Cortex of kidney (tissue), 1 donor: ENCODE measurements at places on chromosomes 2 and 18.

- no peak for DNase-seq
Measured at GRCh38 chr2:46873604-46874068, 42.0 kb downstream of the MCFD2 start.

GRCh38 chr2:149849136-149849535 is 261.6 kb upstream of the MMADHC start:
- DNase-seq = no peak

DNA sequence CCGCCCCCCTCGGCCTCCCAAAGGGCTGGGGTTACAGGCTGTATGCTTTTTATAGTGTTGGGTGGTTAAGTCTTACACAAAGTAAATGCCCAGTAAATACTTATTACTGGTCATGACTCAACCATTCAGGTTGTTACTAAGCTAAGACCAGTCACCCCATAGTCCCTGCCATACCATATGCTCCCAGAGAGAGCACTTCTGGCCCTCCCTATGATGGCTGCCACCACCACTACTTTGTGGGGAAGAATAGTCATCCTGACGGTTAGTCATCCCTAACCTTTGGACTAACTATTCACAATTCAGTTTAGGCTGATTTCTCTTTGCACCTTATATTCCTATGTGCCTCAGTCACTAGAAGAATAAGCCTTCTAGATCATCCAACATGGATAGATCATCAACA is 42.0 kb upstream of the MSH2 start:
- DNase-seq = no peak

DNA sequence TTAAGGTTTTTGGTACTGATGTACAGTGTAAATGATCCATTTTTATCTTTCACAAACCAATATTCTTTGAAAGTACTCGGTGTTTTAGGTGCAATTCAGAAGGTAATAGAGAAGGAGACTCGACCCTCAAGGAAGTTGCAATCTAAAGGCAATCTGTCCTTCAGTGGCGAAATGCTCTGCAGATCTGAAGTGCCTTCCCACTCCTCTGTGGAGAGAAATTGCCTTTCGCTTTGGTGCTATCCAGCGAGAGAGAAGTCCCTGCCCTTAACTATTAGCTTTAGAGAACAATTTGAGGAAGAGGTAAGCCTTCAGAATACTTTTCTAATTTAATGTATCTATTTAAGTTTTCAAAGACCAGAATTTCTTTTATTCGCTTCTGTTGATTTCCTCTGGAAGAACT is 371.8 kb upstream of the FANCL start:
- no peak for DNase-seq

- no peak for DNase-seq
Measured at GRCh38 chr2:33494155-33494779, 17.8 kb downstream of the RASGRP3 start.

- no peak for DNase-seq
Measured at GRCh38 chr18:65568866-65569265, 181.9 kb upstream of the CDH7 start.

- no peak for DNase-seq
Measured at GRCh38 chr2:37390777-37391176, 46.3 kb downstream of the QPCT start.

DNA sequence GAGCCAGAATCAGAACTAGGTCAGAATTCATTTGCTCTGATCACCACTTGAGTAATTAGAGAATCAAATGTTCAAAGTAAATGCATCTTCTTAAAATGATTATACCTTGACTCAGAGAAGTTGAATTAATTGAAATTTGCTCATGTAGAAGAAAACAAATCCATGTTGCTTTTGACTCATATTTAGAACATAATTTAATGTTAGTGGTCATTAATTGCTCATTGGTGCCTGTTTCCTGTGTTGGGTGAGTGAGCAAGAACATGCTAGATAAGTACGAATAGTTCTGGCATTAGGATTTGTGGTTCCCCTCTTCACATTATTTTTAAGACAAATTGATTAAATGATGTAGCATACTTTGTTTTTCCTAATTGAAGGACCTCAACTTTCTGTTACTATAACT is 19.0 kb downstream of the ACVR2A start:
- DNase-seq = no peak

GRCh38 chr18:49014605-49015267 is 64.0 kb upstream of the SMAD7 start:
- DNase-seq = no peak
